Activated naive CD4-positive, alpha-beta T cell treated with anti-CD3 and anti-CD28 coated beads, Interleukin-2, amount 50 U/mL, for 72 hours (primary cell): ENCODE measurements at places on chromosomes 13 and 19. TPM values are rescaled to one million over a fixed set of nuclear protein-coding genes. Genes with fewer than 3 reads are reported as not detected.

TRPM4 gene
- total RNA-seq: 0.23 TPM

ATP5F1D gene
- total RNA-seq: 114 TPM

SPATA13 gene
- total RNA-seq: 65.0 TPM

GGACT gene
- 5.2 TPM for total RNA-seq

TPP2 gene
- total RNA-seq: 62.7 TPM

ZNF442 gene
- total RNA-seq: 0.47 TPM
